ENCODE measurements at places on chromosomes 13 and 19.

GRCh38 chr13:49395451-49395865, 48.4 kb downstream of the CAB39L start:
- no peak for DNase-seq

DNA sequence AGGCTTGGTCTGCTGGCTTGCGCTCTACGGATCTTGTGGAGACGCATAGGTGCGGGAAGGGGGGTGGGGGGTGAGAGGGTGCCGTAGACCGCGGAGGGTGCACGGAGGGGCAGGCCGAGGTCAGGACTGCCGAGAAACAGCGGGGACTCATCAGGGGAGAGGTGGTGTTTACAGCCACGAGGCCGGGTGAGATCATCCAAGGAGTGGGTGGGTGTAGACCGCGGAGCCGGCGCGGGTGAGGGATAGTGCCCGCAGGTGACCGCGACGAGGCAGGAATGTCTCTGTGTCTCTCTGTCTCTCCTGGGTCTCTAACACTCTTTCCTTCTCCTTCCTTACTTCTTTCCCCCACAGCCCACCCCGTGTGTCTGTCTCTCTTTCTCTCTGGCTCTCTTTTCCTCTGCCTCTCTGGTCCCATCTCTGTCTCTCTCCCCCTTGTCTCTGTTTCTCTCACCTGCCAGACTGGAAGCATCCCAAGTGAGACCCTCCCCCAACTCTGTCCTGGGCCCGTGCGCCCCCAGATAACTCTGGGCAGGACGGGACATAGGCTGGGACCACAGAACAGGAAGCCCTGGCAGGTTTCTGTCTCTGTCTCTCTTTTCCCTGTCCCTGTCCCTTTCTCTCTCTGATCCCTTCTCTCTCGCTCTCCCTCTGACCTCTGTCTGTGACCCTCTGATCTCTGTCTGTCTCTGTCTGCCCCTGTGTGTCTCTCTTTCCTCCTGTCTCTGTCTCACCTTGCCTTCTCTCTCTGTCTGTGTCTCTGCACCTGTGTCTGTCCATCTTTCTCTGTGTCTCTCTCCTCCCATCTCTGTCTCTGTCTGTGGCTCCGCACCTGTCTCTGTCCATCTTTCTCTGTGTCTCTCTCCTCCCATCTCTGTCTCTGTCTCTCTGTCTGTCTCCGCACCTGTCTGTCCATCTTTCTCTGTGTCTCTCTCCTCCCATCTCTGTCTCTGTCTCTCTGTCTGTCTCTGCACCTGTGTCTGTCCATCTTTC, 1.8 kb upstream of the KLK4 start:
- DNase-seq, result no peak

DNA sequence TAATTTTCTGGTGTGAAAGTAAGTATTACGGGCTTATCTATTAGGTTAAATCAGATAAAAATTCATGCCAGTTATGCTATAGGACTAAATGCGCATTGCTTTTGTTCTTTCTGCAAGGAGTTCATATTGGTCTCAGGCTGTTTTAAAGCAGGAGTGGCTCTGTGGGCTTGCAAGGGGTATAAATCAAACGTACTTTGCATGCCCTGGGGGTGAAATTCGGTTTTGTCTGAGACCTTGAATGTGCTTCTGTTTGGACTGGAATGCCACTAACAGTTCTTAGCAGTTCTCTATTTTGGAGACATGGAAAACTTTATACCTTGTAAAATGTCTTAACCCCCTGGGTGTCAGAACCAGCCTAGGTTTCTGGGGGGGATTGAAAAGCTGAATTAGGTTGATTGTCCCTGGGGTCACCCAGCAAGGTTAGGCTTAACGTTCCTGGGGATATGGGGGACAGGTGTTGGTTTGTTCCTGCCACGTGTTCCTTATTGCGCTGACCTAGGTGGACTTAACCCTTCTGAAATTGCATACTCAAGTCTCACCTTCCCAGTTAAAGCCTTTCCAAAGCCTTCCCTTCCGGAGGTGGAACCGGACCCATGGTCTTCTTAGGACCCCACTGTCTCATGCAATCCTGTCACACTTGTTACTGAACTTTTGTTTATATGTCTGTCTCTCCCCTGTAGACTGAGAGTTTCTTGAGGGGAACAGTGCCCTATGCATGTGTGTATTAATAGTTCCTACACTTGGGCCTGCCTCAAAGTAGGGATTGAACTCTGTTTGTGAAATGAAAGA, 182.2 kb downstream of the LMO7 start:
- no peak for DNase-seq

DNA sequence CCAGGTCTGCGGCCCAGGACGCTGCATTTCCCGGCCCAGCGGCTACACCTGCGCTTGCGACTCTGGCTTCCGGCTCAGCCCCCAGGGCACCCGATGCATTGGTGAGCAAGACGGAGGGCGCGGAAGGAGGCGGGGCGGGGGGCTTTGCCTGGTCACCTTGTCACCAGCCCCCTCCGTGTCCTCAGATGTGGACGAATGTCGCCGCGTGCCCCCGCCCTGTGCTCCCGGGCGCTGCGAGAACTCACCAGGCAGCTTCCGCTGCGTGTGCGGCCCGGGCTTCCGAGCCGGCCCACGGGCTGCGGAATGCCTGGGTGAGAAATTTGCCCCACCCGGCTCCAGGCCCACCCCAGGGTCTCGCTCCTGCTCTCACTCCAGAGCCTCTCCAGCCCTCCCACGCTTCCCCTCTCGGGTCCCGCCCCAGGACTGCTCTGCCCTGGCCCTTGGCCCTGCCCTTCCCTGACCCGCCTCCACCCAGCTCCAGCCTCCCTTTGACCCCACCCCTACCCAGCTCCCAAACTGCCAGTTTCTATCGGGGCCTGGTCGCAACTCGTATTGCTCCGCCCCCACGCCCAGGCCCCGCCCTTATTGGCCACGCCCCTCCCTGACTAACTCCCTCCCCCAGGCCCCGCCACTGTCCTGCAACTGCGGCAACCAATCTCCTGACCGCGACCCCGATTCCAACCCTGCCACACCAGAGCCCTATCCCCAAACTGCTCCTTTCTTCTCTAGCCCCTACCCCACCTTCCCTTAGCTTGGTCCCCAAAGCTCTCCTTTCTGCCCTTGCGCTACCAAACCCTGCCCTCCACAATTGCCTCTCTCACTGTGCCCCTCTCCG, 8.6 kb downstream of the LTBP4 start:
- DNase-seq, result no peak

DNA sequence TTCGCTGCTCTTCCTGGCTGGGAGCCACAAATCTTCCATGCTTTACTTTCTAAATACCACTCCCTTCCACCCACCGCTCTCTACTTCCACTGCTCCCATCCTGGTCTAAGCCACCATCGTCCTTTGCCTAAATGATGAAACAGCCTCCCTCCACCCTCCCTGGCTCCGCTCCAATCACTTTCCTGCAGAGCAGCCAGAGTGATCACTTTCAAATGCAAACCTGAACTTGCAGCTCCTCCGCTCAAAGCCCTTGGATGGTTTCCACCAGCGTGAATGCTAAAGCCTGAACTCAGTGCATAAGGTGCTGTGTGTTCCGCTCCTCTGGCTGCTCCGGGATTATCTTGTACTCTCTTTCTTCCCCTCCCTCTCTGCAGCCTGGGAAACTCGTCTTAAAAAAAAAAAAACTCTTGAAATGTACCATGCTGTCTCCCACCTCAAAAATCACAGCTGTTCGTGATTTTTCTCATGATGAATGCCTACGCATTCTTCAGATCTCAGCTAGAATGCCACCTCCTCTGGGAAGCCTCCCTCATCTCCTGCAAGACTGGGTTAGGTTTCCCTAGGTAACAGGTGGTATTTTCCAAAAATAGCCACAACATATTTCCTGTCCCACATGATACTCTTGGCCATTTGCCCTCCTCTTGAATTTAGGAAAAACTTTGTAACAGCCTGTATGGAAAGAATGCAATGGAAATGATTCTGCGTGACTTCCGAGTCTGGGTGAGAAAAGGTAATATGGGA, 3.7 kb upstream of the SIN3B start:
- DNase-seq, result no peak

GRCh38 chr19:17718947-17719711, at the start of gene MAP1S:
Gene MAP1S (plus strand): TSS chr19:17719480. CDS start chr19:17719503, 23 bp downstream.
- DNase-seq, result no peak

GRCh38 chr19:4980067-4980466, 11.2 kb downstream of the KDM4B start:
- no peak for DNase-seq

- no peak for DNase-seq
Measured at GRCh38 chr19:19460761-19461265, 54.5 kb downstream of the TSSK6 start.

DNA sequence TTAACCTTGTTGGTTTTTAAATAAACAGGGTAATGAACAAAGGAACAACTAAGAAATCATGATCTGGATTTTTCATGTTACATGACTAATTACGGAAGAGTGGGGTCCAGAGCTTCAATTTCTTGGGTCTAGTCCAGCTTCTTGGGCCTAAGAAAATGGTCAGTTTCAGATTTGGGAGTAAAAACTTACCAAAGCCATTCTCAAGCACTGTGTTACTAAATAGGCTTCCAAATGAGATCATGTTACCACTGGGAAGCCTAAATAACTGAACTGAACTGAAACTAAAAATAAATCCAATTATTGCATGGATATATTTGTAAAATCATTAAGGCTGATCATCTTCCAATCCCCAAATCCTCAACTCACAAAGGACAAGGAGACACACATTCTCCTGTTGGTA, 13.9 kb downstream of the TBC1D4 start:
- no peak for DNase-seq

DNA sequence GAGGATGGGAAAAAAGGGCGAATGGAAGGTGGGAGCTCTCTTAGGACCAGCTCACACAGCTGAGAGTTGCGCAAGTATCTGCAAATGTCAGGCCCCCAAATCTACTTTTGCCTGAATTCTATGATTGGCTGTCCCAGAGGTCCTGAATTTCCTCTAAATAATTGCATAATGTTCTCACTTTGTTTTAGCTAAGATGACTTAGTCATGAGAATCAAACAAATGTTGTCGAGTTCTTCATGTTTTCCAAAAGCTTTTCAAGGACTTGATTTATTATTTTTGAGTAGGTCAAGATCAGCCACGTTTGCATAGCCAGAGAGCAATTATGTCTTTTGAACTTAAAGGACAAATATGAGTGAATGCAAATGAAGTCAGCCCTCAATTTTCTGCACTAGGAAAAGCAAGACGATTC, 246.6 kb upstream of the MAB21L1 start:
- no peak for DNase-seq

DNA sequence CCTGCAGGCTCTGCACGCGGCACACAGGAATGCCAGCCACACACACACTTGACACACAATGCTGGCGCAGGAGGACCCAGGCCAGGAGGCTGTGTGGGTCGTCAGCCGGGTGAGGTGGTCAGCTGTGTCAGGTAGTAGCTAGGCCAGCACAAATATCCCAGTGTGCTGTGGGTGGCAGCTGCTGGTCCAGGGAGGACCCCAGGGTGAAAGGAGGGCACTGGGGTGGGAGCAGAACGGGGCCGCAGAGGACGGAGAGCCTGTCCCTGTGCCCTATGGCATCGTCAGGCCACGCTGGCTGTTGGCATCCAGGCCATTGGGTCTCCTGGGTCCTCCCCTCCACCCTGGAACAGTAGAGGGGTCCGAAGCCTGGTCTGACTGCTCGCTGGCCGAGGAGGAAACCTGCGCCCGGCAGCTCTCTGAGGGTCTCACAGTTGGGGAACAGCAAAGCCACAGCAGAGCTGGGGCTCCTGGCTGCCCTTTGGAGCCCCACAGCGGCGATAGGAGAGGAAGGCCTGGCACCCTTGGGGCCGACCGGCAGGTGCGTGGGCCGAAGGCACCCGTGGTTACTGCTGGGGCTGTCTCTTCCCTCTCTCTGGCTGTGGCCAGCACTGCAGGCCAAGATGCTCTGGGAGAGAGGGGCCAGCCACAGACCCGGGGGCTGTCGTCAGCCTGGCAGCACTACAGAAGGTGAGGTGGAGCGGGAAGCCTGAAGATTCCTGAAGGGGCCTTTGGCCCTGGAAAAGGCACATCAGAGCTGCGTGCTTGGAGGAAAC, 27.3 kb downstream of the C13orf46 start:
- no peak for DNase-seq

DNA sequence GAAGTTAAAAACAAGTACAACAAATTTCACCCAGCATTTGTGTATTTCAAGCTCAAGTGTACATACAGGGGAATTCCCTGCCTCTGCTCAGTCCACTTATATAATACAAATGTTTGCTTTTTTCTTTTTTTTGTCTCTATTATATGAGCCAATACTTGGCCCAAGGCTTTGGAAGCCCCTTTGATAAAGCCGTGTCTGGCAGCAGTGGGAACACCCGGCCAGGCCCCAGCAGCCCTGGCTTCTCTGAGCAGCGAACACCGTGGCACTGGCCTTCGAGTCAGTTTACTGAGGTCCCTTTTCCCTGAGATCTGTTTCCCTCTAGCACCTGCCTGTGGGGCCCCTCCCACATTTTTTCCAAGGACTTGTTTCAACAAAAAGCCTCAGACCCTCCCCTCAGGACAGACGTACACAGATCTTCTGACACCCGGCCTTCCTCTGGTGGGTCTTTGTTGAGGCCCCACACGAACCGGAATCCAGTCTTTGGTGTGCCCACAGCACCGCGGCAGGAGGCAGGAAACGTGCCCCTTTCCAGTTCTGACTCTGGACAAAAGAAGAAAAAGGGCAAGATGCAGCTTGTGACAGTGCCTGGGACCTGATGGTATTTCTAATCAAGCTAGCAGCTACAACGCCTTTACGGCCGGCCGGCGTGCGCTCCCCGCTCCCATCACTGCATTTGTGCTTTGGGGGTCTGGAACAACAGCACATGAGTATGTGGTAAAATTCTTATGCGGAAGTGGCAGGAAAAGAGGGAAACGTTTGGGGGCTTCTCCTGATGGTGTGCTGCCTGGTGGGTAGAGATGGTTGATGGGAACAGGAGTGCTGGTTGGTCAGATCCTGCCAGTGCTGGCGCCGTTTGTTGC, 13.8 kb downstream of the SIPA1L3 start:
- DNase-seq, result no peak

- no peak for DNase-seq
Measured at GRCh38 chr13:106139377-106139776, 396.1 kb downstream of the EFNB2 start.

GRCh38 chr19:8210421-8211101, 1.4 kb downstream of the CERS4 start:
- DNase-seq, result no peak

GRCh38 chr13:101139081-101139480, 277.2 kb downstream of the NALCN start:
- DNase-seq, result no peak

DNA sequence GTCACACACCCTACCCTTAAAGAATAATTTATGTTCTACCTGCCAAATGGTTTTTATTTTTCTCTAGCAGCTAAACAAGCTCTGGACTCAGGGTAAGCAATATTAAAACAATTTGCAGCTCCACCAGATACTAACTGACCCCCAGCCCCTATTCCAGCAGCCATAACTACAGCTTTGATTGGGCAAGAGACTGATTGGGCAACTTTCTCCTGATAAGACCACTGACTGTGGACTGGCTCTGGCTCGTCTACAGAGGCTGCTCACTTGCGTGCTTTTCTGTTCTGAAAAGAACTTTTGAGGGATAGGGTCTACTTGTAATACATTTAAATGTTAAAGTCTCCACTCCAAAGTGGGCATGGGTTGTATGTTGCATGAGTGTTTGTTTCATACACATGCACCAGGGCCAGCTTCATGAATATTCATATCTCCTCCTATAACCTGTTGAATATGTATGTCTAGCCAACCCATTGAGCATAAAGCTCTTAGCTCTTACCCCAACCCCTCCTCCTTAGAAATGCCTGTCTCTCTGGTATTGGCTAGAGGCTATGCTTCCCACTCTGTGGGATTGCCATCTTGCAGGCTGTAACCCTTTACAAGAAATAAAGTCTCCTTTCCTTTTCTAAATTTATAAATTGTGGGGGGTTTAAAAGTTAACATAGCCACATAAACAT, 19.9 kb downstream of the OR7A5 start:
- DNase-seq, result no peak

All from cortex of kidney (tissue), 1 donor.